ENCODE measurements at places on chromosomes 3 and 15.

- DNase-seq = no peak
Measured at GRCh38 chr15:97694456-97694855, 266.0 kb upstream of the ARRDC4 start.

DNA sequence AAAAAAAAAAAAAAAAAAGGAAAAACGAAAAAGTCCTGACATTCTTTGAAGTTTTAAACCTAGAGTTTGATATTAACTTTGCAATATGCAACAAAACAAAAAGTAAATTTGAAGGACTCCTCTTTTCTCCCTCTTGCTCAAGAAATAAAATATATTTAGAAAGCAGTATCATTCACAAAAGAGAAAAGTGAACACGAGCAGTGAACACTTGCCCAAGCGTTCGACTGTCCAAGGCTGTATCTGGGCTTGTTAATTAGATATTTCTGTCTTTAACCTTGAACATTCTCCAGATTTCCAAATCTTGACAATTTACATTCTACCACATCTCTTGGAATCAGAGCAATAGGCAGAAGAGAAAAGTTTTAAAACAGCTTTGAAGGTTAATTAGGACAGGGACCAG, 357.7 kb downstream of the TIGIT start:
- DNase-seq = no peak

DNA sequence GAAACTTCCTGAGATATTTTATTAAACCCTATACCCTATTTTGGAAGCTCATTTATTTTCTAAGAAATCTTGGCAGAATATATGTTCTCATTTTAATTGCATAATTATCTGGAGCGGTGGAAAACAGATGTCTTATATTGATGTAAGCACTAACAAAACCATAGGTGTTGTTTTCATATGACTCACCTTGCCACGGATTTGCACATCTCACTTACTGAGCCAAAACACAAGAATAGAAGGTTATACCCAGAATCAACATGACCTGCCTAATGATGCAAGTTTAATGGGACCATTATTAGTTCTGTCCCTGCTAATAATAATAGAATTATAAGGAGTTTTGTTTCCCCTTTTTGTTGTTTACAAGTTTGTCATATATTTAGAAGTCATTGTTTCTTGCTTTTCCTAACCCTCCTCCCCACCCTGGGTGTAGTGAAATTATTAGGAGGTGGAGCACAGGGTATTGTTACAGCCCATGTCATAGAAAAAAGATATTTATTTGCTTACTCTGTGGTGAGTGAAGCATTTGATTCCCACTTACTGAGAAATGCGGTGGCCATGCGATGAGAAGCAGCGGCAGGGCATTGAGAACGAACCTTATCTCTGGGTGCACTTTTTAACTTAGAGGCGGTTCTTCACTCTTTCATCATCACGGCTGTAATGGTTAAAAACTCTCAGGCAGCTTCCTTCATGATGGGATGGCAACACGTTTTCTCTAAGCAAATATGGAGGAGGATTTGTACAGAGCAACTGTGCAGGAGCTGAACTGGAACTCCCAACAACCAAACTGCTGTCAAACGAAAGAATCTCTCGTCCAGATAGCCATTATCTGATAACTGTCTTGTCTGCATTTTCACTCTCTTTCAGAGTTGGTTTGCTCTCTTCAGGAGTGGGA, 521 bp downstream of the IL5RA start:
- DNase-seq = no peak

- DNase-seq = no peak
Measured at GRCh38 chr3:122497425-122497824, 17.3 kb downstream of the KPNA1 start.

DNA sequence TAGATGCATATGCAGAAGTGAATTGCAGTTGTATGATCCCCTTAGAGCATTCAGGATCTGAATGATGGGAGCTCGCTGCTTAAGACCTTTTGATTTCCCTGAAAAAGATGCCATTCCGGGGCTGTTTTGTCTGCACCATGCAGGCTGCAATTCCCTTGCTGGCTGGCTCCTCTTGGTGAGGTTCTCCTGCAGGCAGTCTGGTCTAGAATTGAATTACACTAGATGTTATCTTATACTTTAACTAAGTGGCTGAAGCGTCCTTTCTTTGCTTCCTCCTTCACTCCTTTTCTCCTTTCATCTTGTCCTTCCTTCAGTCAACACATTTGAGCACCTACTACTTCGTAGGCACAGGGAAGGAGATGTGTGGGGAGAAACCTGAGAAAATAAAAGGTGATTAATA, 18.6 kb upstream of the MYZAP start:
- DNase-seq = no peak

DNA sequence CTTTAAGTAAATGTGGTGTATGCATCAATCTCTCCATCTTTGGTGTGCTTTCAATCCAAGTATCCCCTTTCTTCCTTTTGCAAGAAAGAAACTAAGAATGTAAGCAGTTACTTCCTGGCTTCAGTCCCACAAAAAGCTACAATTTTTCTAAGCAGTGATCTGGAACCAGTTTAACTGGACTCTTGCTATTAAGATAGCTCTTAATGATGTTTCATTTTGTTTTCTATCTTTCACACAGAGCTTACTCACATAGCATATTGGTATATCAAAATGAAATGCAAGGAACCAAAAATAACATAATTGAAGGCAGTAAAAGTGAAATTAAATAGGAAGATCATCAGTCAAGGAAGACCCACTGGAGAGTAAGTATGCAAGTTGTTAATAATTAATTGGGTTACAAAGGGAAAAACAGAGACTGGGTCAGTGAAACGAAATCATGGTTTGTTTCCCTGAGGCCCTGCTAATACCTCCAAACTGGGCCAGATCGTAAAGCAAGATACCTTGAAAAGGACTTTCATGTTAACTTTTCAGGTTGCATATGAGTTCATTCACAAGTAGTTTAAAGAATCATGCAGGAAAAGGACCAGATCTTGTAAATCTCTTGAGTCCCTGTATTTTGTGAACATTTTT, 41.9 kb downstream of the GPR160 start:
- DNase-seq = no peak

DNA sequence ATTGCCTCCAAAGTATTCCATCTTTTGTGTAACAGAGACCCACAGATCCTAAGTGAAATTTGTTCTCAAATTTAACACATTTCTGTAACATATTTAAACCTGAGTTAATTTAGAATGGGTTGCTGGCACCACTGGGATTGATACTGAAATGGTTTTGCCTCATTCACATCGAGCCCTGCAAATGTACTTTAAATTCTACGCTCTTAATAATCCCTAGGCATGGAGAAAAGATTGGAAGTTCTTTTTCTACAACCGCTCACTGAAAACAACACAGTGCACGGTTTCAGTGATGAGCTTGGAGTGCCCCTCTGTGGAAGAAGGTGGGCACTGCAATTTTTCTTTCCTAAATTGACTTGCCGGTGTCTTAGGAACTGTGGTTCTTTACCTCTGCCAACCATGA, 109.9 kb upstream of the ATP11B start:
- peak; percentile 17 for DNase-seq

GRCh38 chr15:29740692-29741311, 81.5 kb downstream of the TJP1 start:
- DNase-seq = no peak

- no peak for DNase-seq
Measured at GRCh38 chr15:71472566-71472965, 337.8 kb upstream of the NR2E3 start.

DNA sequence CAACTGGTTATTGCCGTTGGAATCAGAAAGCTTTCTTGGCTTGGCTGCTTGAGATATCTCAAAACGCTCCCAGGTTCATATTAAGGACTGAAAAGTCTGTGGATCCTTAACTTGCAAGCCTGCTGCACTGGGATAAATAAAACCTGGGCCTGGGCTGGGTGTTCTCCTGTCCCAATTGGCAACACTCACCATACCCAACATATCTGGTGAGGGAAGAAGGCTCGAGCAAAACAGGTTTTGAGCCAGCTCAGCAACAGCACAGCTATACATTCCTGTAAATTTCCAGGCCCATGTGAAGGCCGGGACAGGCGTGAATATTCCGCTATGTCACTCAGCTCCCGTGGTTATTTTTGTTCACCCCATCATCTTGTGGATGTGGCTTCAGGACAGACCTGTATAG, 169.0 kb upstream of the BCL6 start:
- no peak for DNase-seq

DNA sequence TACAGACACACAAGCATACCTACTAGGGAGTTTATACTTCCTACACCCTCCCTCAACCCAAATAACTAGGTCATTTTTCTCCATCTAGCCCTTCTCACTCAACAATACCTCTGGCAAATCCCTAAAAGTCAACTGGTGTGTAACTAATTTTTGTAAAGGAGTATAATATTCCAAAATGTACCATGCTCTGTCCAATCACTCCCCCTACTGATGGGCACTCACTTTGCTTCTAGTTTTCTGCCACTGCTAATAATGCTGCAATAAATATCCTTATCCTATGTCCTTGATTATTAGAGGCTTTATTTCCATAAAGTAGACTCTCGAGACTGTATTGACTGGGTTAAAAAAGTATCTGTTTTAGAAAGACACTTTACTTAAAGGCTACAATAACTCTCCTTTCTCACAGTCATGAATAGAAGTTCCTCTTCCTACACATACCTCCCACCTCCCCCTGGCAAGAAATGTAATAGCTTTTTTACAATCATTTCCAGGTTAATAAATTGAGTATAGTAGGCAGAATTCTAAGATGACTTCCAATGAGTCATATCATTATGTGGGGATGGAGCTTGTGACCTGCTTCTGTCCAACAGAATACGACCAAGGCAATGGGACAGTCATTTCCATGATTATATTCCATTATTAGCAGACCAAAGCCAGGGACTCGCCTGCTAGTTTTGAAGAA, 30.0 kb downstream of the SHQ1 start:
- DNase-seq = no peak

- DNase-seq = no peak
Measured at GRCh38 chr3:156657862-156658731, 16.3 kb upstream of the TIPARP start.

DNA sequence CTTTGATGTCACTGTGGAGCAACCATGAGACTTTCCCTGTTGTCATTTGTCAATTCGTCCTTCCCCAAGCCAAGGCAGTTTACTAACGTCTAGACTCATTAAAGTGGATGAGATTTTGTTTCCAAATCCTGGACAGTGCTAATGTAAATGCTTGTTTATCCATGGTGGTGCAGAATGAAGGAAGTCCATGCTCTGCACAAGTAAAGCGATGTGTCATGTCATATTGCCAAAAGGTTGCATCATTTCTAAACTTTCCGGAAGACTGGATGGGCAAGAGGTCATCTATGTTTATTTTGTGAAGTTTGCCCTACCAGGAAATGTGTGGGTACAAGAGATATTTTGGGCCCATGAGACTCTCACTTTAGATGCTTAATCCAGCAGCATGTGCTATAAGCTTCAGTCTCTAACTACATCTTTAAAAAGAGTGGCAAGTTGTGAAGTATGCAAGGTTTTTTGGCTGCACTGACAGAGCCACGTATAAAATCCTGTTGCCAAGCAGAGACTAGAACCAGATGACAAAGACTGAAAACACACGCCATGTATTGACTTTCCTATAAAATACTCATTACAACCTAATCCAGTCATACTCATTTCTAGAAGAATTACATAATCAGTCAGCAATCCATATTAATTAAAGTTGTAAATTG, 72.1 kb upstream of the FNDC3B start:
- DNase-seq = no peak

GRCh38 chr3:89867286-89867685, 759.9 kb downstream of the EPHA3 start:
- no peak for DNase-seq

- no peak for DNase-seq
Measured at GRCh38 chr3:15451216-15452113, 24.1 kb downstream of the EAF1 start.

GRCh38 chr3:29759411-29760225, 478.7 kb downstream of the RBMS3 start:
- DNase-seq = peak; percentile 5

DNA sequence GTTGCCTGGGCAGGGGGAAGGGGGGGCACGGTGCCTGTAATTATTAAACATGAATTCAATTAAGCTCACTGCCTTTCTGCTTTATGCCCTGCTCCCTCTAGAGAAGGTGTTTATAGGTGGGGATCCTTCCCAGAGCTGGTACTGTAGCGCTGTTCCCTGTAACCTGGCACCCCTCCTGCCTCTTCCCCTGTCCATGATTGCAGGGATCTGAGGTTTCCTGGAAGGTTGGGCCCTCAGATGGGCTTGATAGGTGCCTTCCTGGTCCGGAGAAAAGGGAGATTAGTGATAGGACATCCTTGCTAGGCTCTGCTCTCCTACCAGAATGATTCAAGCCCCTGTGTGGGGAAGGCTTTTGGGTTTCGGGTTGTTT, 2.1 kb upstream of the FAM131A start:
- DNase-seq = no peak

DNA sequence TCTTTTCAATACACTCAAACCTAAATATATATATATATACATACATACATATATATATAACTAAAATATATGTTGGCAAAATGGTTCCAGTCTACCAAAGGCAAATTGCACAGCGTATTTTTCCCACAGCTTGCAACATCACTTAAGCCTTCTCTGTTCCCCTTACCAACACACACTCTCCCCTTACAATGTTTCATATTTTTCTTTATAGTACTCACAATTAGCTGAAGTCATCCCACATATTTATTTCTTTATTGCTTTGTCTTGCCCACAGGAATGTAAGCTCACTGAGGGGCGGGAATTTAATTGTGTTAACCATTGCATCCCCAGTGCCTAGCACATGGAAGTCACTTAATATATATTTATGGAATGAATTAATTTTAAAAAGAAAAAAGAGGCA, 288.3 kb downstream of the ULK4 start:
- DNase-seq = no peak

DNA sequence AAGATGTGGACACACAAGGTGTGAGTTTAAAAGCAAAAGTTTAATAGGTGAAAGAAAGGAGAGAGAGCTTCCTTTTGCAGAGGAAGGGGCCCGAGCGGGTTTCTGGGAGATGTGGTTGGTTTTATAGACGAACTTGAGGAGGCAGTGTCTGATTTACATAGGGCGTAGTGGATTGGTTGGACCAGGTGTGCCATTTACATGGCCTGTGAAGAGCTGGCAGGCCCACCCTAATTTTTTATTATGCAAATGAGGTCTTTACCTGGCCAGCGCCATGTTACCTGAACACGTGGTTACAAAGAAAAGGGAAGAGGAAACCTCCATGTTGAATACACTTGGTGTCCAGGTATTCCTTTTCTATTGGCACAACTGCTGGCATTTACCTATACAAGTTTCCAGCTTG, 42.8 kb upstream of the THSD4 start:
- no peak for DNase-seq

GRCh38 chr3:156705761-156706616, 31.6 kb downstream of the TIPARP start:
- no peak for DNase-seq

DNA sequence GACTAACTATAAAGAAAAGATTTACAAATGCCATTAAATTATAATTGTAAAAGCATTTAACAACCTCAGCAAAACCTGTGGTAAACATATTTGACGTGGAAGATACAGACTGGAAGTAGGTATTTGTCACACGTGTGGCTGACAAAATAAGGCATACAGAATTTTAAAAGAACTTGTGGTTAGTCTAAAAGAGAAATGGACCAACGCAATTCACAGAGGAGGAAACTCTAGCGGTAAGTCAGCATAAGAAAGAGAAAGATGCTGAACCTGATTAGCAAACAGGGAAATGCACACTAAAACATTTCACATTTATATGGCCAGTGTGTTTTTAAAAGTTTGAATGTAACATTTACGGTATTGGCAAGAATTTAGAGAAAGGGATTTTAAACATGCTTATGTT, 35.3 kb downstream of the KCNH8 start:
- no peak for DNase-seq

- DNase-seq = no peak
Measured at GRCh38 chr3:46065750-46066256, 38.5 kb upstream of the XCR1 start.

Data from NCI-H1092 (cell line).